ENCODE measurements at places on chromosomes 1 and 21. TPM values are rescaled to one million over a fixed set of nuclear protein-coding genes. Genes with fewer than 3 reads are reported as not detected.

- no peak overlapping the region for H3K4me3 ChIP-seq
- no peak for DNase-seq
Observed at GRCh38 chr1:29851691-29852090, 615.4 kb downstream of the PTPRU start.

DNA sequence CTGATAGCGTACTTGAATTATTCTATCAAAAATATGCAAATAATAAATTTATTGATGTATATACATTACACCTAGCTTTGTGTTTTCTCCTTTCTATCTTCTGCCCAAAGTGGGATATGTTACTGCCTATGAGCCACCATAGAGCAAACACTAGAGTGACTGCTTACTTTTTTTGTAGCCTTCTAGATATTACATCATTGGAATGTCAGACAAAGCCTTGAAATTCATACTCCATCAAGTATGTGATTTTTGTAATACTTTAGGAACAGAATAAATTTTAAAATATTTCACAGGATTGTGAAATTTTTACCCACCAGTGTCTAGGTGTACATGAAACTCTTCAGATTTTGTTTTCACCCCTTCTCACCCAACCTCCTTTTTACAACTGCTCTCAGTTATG is 787.6 kb downstream of the USP25 start:
- H3K4me1 ChIP-seq, result no peaks in the 10 kb centered on the region
- no peak overlapping the region for H3K27ac ChIP-seq
- H3K27me3 ChIP-seq, result no peaks in the 10 kb centered on the region
- no peak for DNase-seq

DNA sequence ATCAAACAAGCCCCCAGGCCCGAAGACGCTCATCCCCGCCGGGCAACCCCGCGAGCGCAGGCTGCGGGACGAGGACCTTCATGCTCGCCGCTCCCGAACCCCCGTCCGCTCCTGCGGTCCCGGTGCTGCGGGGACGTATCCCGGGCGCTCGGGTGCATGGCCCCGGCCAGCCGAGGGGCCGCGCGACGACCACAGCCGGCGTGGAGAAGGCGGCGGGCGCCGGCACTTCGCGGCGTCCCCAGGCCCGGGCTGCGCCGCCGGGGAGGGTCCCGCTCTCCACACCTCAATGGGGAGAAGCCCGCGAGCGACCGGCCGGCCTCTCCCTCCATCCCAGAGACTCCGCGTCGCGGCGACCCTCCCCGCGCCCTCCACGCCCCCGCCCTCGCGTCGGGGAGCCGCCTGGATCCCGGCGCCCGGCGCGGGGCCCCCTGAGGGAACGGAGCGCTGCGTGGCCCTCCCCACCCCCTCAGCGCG is 401 bp downstream of the ERRFI1 start:
- H3K4me1 ChIP-seq, result peaks cover 60% of the 10 kb centered on the region
- peak overlapping the region; percentile 79 for H3K4me3 ChIP-seq
- H3K36me3 ChIP-seq, result no peaks in the 10 kb centered on the region
- no peak for DNase-seq
- H3K27me3 ChIP-seq, result no peaks in the 10 kb centered on the region

DNA sequence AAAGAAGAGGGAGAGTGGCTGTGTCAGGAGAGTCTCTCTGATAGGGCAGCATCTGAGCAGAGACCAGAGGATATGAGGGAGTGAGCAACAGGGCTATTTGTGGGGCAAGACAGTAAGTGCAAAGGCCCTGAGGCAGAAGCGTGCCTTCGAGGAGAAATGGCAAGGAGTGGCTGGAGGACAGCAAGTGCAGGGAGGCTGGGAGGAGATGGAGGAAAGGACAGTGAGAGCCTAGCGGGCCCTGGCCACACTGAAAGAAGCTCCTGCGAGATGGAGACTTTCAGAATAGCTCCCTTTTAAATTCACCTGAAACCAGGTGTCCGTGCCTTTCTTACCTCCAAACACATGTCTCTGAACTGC is 25.2 kb downstream of the EXOC8 start:
- H3K4me3 ChIP-seq, result no peak overlapping the region
- no peaks in the 10 kb centered on the region for H3K36me3 ChIP-seq
- H3K27ac ChIP-seq, result no peak overlapping the region
- DNase-seq, result no peak

DNA sequence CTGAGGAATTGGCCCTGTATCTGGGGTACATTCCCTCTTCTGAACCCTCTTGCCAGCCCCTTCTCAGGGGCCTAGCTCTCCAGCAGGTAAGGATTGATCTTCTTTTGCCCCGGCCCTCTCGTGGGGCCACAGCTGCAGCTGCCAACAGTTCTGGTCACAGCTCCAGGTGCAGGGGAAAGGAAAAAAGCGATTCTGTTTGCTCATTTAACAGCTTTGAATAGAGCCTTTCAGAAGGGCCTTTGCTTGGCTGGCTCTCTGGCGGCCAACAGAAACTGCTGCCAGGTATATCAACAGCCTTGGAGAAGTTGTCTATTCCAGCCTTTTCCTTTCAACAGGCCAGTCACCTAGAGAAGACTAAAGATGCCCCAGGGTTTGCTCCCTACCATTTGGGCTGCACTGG is 16.1 kb upstream of the FMOD start:
- DNase-seq, result no peak
- no peaks in the 10 kb centered on the region for H3K27me3 ChIP-seq
- no peak overlapping the region for H3K4me3 ChIP-seq
- no peak overlapping the region for H3K27ac ChIP-seq
- H3K36me3 ChIP-seq, result no peaks in the 10 kb centered on the region
- no peaks in the 10 kb centered on the region for H3K4me1 ChIP-seq

DNA sequence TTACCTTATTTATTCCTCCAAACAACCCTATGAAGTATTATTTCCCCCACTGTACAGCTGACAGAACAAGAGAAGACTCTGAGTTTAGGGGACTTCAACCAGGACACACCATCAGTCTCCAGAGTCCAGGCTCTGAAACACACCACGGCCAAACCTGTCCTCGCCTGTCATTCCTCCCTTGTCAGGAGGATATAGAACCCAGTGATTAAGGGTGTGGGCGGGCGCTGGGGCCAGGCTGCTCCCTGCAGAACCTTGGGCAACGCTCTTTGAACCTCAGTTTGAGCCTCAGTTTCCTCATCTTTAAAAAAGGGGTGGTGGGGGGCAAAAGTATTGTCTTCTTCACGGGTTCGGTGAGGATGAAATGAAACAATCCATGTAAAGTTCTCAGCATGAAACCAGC is 9.4 kb upstream of the CEP85 start:
- H3K27ac ChIP-seq, result no peak overlapping the region
- H3K4me3 ChIP-seq, result no peak overlapping the region
- no peaks in the 10 kb centered on the region for H3K36me3 ChIP-seq
- no peaks in the 10 kb centered on the region for H3K4me1 ChIP-seq
- no peak for DNase-seq

- no peaks in the 10 kb centered on the region for H3K27me3 ChIP-seq
- no peaks in the 10 kb centered on the region for H3K36me3 ChIP-seq
- peaks cover 46% of the 10 kb centered on the region for H3K4me1 ChIP-seq
- H3K4me3 ChIP-seq, result no peak overlapping the region
- H3K27ac ChIP-seq, result no peak overlapping the region
Observed at GRCh38 chr1:112399456-112399855, 3.4 kb downstream of the CTTNBP2NL start.

GRCh38 chr1:7339014-7339413 is 432.1 kb upstream of the VAMP3 start:
- no peaks in the 10 kb centered on the region for H3K27me3 ChIP-seq
- H3K36me3 ChIP-seq, result no peaks in the 10 kb centered on the region
- H3K4me3 ChIP-seq, result no peak overlapping the region
- H3K4me1 ChIP-seq, result peaks cover 26% of the 10 kb centered on the region

The C1orf141 gene
- total RNA-seq, result not detected

The ANGPTL3 gene
- total RNA-seq, result not detected
